ENCODE measurements at places on chromosomes 5 and 9. TPM values are rescaled to one million over a fixed set of nuclear protein-coding genes. Genes with fewer than 3 reads are reported as not detected.

The BHMT gene
- total RNA-seq = 359 TPM

The S1PR3 gene
- total RNA-seq = 77.5 TPM

The SLC9A3 gene
- 44.5 TPM for total RNA-seq

The TAF11L9 gene
- total RNA-seq = not detected

The LCN15 gene
- total RNA-seq = not detected

The NDUFS6 gene
- total RNA-seq = 26.5 TPM

The CENPK gene
- total RNA-seq = 9.3 TPM

The C8G gene
- not detected for total RNA-seq

The MYOT gene
- total RNA-seq = 54.2 TPM

The FOXI1 gene
- total RNA-seq = 3.8 TPM

The KIAA0825 gene
- total RNA-seq = 12.3 TPM

The DAB2IP gene
- total RNA-seq = 39.9 TPM

The EQTN gene
- 1.4 TPM for total RNA-seq

The RELL2 gene
- total RNA-seq = 1.2 TPM

The COL23A1 gene
- total RNA-seq = 7.5 TPM

The IFNA21 gene
- not detected for total RNA-seq

Data from metanephros (tissue), 2 donors.